ENCODE measurements at places on chromosomes 4 and X. TPM values are rescaled to one million over a fixed set of nuclear protein-coding genes. Genes with fewer than 3 reads are reported as not detected.

AMOT gene
- 2.3 TPM for total RNA-seq

AWAT2 gene
- total RNA-seq, result not detected

PIR gene
- 3.0 TPM for total RNA-seq

REPS2 gene
- not detected for total RNA-seq
